ENCODE measurements at places on chromosomes 5 and 9.

DNA sequence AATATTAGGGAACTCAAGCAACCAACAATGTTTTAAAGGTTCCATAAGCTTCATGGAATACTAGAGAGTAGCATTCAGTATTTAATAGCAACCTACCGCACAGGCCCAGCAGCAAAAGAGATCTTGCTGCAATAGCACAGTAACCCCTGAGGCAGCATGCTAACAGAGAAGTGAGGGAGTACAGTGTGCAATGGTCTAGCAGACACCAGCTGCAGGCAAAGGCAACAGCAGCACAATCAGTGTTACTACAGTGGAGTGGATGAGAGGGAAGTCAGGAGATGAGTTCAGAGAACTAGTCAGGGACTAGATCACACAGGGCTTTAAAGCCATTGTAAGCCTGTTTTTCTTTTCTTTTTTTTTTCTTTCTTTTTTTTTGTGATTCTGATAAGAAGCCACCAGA, 2.8 kb downstream of the TICAM2 start:
- DNase-seq, result no peak

GRCh38 chr9:80326105-80326504, 754.3 kb downstream of the TLE4 start:
- no peak for DNase-seq

DNA sequence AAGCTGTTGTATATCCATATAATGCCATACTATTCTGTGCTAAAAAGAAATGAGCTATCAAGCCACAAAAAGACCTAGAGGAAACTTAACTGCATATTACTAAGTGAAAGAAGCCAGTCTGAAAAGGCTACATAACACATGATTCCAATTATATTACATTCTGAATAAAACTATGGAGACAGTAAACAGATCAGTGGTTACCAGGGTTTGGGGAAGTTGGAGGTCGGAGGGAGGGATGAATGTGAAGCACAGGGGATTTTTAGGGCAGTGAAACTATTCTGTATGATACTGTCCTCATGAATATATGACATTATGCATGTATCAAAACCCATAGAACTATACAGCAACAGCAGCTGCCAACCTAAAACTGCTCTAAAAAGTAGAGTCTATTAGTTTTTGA, 5.6 kb upstream of the RFK start:
- no peak for DNase-seq

DNA sequence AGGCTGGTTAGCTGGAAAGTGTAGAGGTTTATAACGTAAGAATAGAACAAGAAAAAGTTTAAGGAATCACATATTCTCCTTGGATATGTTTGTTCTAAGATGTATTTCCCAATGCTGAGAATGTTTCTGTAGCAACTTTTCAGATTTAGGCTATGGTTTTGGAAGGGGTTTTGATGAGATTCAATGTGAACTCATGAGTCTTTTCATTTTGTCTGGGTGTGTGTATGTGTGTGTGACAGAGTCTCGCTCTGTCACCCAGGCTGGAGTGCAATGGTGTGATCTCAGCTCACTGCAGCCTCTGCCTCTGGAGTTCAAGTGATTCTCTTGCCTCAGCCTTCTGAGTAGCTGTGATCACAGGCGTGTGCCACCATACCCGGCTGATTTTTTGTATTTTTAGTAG, 38.6 kb downstream of the RAI14 start:
- DNase-seq, result no peak

DNA sequence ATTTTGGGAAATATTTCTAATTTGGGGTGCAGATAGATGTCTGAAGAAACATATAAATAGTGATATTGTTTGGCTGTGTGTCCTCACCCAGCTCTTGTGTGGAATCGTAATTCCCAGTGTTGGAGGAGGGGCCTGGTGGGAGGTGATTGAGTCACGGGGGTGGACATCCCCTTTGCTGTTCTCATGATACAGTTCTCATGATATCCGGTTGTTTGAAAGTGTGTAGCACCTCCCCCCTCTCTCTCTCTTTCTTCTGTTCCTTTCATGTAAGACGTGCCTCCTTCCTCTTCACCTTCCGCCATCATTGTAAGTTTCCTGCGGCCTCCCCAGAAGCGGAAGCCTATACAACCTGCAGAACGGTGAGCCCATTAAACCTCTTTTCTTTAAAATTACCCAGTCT, 11.4 kb upstream of the ADAMTS16 start:
- no peak for DNase-seq

GRCh38 chr5:53568871-53569270, 8.4 kb downstream of the NDUFS4 start:
- DNase-seq, result no peak

- no peak for DNase-seq
These were observed 40.2 kb downstream of the YIPF5 start for GRCh38 chr5:144130306-144130705.

DNA sequence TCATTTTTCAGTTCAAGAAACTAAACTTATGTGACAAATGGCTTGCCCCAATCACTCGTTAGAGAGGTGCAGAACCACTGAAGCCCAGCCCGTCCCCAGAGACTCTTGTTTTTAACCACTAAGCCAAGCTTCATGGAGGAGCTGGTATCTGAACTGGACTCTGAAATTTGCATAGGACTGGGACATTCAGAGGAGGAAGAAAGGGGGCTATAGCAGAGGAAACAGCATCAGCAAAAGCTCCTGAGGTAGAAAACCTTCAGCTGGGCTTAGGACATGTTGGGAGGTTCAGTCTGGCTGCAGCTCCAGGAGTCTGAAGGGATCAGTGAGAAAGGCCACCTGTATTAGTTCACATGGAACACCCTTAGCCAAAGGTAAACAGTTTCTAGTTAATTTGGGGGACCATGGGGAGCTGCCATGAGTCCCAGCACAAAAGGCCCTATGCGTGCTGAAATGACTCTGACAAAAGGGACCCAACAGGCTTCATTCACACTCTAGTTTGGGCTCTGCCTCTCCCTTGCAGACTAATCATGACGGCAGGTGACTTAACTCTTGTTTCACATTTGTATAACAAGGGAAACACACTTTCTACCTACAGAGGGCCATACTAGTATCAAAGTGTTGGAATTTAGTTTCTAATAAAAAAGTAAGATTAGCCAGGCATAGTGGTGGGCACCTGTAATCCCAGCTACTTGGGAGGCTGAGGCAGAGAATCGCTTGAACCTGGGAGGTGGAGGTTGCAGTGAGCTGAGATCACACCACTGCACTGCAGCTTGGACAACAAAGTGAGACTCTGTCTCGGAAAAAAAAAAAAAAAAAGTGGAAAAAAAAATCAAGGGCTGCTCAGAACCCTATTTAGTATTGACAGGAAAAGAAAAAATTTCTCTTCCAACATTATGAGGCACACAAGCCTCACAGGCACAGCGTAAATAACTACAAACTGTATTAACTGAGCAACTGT, 10.2 kb downstream of the FBXO10 start:
- DNase-seq, result no peak

GRCh38 chr5:145588113-145588512, 247.0 kb downstream of the PRELID2 start:
- no peak for DNase-seq

- DNase-seq, result no peak
These were observed 4.5 kb downstream of the CORO2A start for GRCh38 chr9:98187926-98188325.

DNA sequence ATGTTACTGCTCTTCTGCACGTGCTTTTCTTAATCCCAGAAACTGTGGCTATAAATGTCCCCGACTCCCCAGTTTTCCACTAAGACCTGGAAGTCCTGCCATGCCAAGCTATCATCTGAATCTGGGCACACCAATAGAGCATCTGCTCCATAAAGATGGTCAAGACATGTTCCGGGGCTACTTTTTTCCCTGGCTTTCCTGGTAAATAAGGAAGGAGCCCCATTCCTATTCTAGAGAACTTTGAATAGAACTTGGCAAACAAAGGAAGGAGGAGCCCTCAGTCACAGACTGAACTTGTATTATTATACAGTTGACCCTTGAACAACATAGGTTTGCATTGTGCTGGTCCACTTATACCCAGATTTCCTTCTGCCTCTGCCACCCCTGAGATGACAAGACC, 182.9 kb downstream of the CCDC192 start:
- no peak for DNase-seq

- peak; percentile 98 for DNase-seq
These were observed 84.9 kb downstream of the ZNF608 start for GRCh38 chr5:124661317-124662141.

GRCh38 chr9:36966371-36967097, 67.5 kb downstream of the PAX5 start:
- no peak for DNase-seq

GRCh38 chr9:9214066-9214465, 1398.7 kb downstream of the PTPRD start:
- no peak for DNase-seq

DNA sequence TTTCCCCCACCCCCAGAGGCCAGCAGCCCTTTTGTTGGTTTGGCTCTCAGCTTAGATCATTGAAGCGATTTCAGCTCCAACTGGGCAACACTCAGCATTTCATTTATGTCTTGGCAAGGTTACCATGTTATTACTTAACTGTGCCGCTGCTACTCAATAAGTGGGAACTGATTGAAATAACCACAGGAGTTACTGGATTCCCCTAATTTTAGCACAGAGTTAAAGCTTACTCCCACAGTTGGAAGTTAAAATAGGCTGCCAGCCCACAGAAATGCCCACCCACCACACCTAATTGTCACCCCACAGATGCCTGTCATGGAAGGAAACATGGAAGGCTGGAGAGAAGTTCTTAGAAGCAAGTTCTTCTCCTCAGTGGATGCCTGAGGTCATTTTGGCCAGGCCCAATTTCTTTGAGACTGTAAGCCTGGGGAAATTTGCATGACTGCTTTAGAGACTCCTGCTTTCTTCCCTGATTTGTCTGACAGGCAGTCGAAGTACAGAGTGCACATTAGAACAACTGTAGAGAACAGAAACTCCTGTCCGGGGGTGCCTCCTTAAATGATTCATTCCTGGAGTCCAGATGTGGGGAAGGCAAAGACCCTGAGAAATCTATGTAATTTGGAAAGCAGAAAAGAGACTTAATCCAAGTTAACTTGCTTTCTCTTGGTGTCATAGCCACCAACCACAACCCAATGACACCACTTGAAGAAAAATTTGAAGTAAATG, 370.0 kb downstream of the ZSWIM6 start:
- DNase-seq, result no peak

GRCh38 chr9:5195463-5195862, 10.0 kb upstream of the INSL6 start:
- DNase-seq, result no peak

DNA sequence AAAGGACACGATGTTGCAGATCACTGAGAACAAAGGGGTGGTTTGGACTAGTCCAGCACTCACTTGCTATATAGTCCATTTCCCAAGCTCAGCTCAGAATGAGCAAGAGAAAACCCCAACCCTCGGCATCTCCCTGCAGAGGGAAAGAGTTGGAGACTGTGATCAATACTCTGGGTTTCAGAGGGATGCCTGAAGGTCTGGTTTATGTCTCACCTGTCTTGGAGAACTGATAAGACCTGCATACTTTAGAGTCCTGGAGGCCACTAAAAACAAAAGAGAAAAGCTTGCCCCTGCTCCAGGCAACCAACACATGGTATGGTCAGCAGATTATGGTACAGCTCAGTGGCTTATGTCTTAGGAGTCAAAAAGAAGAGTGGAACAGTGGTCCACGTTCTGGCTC, 1006.9 kb downstream of the CDH9 start:
- DNase-seq, result peak; percentile 29

DNA sequence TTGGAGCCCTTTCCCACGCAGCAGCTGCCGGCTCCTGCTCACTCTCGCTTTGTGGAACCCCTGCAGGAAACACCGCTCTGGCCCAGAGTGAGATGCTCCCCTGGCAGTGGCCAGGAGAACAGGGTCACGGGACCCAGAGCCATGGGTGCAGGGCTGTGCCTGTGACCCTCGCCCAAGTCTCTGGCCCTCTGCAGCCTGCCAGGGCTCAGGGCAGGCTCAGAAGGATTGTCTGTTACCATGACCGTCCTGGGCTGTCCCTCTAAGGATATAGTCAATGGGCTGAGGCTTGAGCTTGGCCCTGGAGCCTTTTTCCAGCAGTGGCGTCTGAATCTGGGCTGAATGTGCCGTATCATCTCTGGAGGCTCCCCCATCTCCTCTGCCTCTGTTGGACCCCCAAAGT, 28.7 kb upstream of the AIF1L start:
- DNase-seq, result no peak

DNA sequence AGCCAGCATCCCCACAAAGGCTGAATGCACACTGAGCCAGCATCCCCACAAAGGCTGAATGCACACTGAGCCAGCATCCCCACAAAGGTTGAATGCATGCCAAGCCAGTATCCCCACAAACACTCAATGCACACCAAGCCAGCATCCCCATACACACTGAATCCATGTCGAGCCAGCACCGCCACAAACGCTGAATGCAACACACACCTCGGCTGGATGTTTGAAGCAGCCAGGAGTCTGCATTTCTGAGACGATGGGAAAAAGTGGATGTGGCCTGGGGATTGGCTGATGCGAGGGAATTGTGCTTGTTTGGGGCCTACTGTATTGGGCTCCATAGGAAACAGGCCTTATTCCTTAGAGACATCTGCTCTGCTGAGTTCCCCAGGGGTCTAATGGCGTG, 30.9 kb upstream of the CEP72 start:
- no peak for DNase-seq

DNA sequence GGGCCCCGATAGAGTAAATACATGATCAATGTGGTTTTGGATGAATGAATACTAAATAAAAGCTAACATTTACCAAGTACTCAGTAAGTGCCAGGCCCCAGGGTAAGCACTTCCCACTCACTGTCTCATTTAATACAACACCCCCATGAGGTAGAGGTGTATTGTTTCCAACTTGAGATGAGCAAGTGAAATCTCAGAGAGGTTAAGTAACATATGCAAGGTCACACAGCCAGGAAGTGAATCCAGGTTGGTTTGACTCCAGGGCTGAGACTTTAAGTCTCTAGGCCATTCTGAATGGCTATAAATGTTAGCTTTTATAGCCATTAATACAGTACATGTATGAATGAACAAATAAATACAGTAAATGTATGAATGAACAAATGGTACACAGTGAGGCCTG, 39.4 kb downstream of the LHX2 start:
- DNase-seq, result no peak

DNA sequence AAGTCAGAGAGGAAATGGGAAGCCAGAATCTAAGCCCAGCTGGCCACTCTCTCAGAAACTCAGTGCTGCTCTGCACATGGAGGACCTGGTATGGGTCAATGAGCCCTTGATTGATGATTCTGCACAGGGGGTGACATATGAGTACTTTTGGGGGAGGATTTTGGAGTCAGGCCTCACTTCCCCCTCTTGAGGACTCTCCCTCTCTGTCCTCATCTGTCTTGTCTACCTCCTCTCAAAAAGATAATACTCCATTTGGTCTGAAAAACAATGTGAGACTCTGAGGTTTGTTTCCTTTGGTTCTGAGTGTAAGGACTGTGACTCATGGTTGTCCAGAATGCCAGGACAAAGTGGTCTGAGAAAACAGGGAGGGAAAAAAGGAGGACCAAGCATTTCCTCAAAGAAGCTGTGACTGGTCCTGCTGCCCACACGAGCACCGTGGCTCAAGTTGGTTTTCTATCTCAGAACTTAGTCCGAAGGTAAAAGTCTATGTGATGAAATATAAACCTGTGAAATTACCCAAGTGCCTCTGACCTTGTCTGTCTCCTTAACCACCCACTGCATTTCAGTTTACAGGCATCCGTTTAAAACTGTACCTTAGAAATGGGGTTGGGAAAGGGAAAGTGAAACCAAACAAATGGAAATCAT, 11.1 kb downstream of the TTC39B start:
- no peak for DNase-seq
